ENCODE measurements at places on chromosomes 5 and 9. TPM values are rescaled to one million over a fixed set of nuclear protein-coding genes. Genes with fewer than 3 reads are reported as not detected.

DNA sequence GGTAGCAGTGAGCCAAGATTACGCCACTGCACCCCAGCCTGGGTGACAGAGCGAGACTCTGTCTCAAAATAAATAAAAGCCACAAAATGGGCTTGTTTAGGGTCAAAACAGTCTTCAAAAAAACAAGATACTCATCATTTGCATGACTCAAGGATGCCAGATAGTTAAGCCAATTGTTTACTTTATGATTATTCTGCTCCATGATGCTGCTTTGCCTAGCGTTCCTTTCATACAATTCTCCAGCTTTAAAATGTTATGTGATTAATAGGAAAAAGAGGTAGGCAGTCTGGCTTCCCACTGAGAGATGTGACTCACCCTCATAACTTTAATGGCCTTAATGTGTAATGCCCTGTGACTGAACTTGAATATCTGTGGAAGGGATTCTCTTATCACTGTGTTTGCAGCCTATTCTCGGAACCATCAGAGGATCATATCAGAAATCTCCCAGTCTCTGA lies 364.6 kb upstream of the TRPC7 start:
- peak; percentile 28 for DNase-seq

GRCh38 chr5:24385617-24386016 lies 259.2 kb downstream of the CDH10 start:
- DNase-seq: no peak

DNA sequence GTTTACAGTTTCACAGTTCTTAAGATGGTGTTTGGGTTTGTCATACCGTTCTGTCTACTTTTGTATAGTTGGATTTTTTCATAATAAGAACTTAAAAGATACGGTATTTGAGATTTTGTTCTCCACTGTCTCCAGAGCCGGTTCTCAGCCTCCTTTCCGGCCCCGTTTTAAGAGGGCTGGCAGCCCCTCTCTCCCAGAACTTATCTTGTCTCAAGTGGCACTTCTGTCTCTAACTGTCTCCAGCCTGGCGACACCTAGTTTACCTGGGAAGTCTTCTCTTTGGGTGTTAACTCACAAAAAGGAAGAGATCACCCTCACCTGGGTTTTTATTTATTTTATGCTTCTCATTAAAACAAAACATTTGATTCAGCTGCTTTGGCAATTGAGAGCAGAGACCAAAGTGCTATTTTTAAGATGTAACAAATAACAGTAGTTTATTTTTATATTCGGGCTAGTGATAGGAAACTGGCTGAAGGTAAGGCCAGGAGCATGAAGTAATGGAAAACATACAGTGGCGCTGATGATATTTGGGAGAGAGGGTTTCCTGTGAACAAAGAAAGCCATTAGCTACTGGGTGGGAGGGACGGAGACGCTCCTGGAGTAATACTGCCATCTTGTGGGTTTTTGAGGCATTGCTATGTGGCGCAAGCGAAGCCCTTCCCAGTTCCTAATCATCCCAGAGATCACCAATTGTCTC lies 48.3 kb downstream of the ACER2 start:
- peak; percentile 88 for DNase-seq

GRCh38 chr5:7822449-7822848 lies 28.5 kb downstream of the CFAP90 start:
- DNase-seq: no peak

- no peak for DNase-seq
Measured at GRCh38 chr5:43514025-43514424, 923 bp downstream of the C5orf34 start.

- DNase-seq: no peak
Measured at GRCh38 chr9:96524045-96524444, 74.1 kb downstream of the HABP4 start.

DNA sequence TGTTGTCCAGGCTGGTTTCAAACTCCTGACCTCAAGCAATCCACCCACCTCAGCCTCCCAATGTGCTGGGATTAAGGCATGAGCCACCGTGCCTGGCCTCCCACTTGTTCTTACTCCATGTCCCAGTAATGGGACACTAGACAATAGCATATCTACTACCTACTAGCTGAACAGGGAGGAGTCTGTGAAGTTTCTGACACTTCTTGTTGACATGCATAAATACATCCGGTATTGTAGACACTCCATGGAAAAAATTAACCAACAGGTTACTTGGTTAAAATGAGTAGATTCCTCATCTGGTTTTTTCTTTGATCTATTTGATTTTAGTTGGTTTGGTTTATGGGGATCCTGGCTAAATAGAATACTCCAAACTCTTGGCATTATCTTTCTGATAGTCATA lies 88.3 kb downstream of the SFXN1 start:
- no peak for DNase-seq

DNA sequence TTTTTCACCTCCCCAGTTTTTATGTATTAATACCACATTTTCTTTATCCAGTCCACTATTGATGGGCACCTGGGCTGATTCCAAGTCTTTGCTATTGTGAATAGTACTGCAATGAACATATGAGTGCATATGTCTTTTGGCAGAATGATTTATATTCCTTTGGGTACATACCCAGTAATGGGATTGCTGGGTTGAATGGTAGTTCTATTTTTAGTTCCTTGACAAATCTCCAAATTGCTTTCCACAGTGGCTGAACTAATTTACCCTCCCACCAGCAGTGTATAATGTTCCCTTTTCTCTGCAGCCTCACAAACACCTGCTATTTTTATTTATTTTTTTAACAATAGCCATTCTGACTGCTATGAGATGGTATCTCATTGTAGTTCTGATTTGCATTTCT lies 340.2 kb downstream of the ADAMTS6 start:
- DNase-seq: no peak

GRCh38 chr5:114010362-114010761 lies 351.5 kb upstream of the KCNN2 start:
- DNase-seq: no peak

DNA sequence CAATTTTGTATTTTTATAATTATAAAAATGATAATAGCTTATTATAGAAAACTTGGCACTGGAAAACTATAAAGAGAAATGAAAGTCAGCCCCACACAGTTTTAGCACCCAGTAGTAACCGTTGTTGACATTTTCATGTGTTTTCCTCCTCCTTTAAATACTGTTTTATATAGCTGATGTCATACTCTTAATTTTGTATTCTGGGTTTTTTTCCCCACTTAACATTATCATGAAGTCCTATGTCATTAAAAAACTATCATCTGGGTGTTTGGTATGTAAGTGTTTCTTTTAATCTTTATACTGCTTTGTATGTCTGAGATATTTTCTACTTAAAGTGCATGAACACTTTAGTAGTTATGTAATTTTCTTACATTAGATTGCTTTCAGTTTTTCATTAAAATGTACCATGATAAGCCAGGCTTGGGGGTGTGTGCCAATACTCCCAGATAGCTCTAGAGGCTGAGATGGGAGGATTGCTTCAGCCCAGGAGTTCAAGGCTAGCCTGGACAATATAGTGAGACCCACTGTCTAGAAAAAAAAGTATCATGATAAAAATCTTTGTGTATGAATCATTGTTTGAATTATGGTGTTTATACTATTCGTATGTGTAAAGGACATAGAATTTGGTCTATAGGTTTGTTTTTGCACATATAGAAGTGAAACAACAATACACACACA lies 2.7 kb downstream of the RAD50 start:
- no peak for DNase-seq

DNA sequence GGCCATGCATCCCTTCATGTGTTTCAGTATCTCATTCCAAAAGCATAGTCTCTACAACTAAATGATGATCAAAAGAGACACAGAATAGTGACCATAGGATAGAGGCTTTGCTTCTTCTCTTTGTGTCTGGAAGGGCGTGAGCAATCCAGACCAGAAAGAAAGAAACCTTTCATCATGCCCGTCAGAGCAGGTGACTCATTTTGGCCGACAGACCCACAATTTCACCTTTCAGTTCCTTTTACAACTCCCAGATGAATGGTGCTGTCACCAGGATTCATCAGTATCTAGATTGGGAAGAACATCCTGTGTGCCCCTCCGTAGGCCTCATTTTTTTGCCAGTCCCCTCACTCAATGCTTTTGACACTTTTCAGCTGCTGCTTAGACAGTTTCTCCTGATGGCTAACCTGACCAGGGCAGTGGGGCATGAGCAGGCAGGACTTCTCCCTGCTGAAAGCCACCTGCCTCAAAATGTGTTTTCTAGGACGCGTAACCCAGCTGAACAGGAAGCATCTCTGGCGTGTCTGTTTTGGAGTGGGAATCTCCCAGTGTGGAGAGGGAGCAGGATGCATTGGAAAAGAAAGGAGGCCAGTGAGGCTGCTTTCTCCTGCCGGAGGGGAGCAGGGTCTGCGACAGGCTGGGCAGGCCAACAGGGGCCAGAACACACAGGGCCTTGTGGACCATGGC lies 21.2 kb downstream of the ABLIM3 start:
- peak; percentile 70 for DNase-seq

GRCh38 chr5:11491404-11492075 lies 412.7 kb downstream of the CTNND2 start:
- no peak for DNase-seq

DNA sequence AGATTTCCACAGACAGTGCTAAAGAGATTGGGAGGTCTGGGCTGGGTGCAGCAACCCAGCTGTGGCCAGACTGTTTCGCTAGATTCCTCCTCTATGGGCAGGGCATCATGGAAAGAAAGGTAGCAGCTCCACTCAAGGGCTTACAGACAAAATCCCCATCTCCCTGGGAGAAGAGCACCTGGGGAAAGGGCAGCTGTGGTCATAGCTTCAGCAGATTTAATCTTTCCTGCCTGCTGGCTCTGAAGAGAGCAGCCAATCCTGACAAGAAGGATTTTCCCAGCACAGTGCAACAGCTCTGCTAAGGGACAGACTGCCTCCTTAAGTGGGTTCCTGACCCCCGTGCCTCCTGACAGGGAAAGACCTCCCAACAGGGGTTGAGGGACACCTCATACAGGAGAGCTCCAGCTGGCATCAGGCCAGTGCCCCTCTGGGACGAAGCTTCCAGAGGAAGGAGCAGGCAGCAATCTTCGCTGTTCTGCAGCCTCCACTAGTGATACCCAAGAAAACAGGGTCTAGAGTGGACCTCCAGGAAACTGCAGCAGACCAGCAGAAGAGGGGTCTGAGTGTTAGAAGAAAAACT lies 1379.3 kb upstream of the ACO1 start:
- DNase-seq: no peak

GRCh38 chr5:74042559-74042958 lies 416.6 kb downstream of the ARHGEF28 start:
- DNase-seq: no peak

- no peak for DNase-seq
Measured at GRCh38 chr5:137312011-137312410, 187.1 kb downstream of the SPOCK1 start.

- DNase-seq: no peak
Measured at GRCh38 chr5:155270725-155271124, 257.2 kb downstream of the KIF4B start.

GRCh38 chr9:38183994-38184568 lies 115.1 kb upstream of the SHB start:
- no peak for DNase-seq

PCDHAC2 gene
- total RNA-seq: 0.10 TPM

GCNT4 gene
- not detected for total RNA-seq

GMCL2 gene
- total RNA-seq: not detected

GABBR2 gene
- total RNA-seq: not detected

DMRT3 gene
- not detected for total RNA-seq

TSSK1B gene
- total RNA-seq: not detected

FBN2 gene
- total RNA-seq: 0.18 TPM

GPR151 gene
- total RNA-seq: not detected

IFNB1 gene
- not detected for total RNA-seq

PPP2R2B gene
- total RNA-seq: 0.03 TPM

ZNF883 gene
- total RNA-seq: not detected
